ENCODE measurements at places on chromosomes 12 and 14.

- DNase-seq = peak; percentile 57
Measured at GRCh38 chr14:22383515-22384166, 205.4 kb downstream of the DAD1 start.

- no peak for DNase-seq
Measured at GRCh38 chr14:51094282-51094821, 553 bp downstream of the TRIM9 start.

- DNase-seq = no peak
Measured at GRCh38 chr12:108482717-108483212, 32.3 kb upstream of the FICD start.

GRCh38 chr14:73235531-73236155 is 1.7 kb upstream of the PAPLN start:
- DNase-seq = no peak

GRCh38 chr12:6193853-6194815 is 6.1 kb upstream of the CD9 start:
- DNase-seq = no peak

DNA sequence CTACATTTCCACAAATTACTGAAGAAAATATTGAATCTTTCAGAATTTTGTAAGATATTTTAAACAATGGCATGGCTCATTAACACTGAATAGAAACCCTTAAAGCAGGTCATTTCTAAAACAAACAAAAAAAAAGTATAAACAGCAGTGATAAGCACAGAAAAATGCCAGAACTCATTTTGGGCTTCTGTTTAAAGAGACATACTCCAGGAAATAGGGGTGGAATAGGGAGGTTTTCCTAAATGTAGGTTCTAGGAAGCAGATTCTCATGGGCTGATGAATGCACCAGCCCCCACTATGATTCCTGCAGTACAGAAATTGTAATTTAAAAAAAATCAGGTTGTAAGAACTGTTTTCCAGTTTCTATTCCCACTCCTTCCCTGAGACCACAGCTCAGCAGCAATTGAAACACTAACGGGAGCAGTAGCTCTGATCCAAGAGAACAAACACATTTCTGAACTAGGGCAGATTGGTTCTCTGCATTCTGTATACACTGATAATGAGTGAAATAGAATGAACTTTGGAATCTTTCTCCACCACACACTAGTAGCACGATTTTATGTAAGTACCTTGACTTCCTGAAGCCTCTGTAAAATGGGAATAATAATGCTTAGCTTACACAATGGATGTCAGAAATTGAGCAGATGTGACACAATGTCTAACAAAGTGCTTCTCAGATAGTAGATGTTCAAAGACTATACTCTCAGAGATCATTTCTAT is 115.6 kb upstream of the TMTC1 start:
- DNase-seq = no peak

GRCh38 chr14:100104523-100105300 is 39.5 kb downstream of the EVL start:
- no peak for DNase-seq

- DNase-seq = no peak
Measured at GRCh38 chr14:30587141-30587540, 28.2 kb downstream of the G2E3 start.

DNA sequence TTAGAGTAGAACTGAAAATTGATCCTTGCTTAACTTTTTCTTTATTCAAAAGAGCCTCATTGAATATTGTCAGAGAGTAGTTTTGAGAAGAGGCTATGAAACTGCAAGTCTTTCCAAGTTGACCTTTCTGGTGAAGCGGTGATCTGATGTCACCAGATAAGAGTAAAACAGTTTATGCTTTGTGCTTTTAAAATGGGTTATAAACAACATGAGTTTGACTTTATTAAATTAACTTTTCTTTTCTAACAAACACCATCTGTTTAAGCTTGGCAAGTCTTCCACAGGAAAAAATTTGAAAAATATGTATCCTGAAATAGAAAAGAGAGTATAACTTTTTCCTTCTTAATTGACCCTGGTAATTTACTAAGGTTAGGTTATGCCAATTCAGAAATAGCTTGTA is 408.7 kb upstream of the NOVA1 start:
- no peak for DNase-seq

DNA sequence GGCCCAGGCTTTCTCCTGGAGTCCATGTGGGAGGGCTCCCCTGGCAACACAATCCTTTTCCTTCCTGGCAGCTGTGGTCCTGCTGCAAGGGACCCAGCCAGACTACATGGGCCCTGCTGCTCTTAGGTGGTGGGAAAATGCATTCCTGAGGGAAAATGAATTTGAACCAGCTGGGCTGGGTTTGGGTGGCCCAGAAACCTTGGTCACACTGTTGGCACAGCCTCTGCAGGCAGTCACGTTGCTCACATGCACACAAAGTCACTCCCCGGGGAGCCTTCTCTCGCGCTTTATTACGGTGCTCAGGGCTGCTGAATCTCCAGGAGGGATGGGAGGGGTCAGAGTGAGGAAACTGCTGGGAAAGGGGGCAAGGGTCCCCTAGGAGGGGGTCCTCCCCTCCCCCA is 17.2 kb downstream of the PLEKHG3 start:
- DNase-seq = no peak

GRCh38 chr14:82113710-82114109 is 580.1 kb upstream of the SEL1L start:
- no peak for DNase-seq

DNA sequence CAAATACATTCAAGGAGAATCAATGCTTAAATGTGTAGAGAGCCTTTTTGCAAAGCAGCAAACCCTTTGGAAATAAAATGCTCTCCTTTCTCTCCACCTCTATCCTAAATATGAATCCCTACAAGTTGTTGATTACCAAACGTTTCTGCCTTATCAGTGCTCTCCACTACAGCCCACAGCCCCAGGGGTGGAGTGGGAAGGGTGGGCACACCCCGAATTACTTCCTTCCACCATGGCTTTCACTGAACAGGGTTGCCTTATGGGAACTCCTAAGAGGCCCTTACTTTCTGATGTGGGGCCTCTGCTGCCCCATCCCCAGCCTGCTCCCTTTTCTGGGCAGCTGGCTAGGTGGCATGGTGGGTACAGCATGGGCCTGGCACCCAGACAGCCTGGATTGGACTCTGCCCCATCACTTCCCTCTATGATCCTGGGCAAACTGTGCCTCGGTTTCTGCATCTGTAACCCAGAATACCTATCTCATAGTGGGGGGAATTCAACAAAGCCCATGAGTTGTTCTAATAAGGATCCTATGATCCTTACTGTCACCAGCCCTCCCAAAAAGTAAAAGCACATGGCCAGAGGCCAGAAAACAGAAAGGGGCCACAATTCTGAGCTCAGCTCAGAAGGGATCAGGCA is 16.1 kb downstream of the AK7 start:
- DNase-seq = no peak

GRCh38 chr14:91009501-91010152 is 50.8 kb downstream of the RPS6KA5 start:
- DNase-seq = peak; percentile 69

- no peak for DNase-seq
Measured at GRCh38 chr14:69632593-69633151, 21.3 kb downstream of the SUSD6 start.

DNA sequence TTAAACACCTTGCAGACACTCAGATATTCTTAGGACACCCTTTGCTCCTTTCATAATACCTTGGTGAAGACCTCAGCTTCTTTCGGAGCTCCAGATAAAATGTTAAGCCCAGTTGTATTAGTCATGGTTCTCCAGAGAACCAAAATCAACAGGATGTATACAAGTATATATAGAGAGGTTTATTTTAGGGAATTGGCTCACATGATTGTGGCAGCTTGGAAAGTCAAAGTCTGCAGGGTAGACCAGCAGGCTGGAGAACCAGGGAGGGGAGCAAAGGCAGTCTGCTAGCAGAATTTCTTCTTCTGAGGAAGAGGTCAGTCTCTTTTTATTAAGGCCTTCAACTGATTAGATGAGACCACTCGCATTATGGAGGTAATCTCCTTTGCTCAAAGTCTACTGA is 6.9 kb upstream of the IGF1 start:
- no peak for DNase-seq

DNA sequence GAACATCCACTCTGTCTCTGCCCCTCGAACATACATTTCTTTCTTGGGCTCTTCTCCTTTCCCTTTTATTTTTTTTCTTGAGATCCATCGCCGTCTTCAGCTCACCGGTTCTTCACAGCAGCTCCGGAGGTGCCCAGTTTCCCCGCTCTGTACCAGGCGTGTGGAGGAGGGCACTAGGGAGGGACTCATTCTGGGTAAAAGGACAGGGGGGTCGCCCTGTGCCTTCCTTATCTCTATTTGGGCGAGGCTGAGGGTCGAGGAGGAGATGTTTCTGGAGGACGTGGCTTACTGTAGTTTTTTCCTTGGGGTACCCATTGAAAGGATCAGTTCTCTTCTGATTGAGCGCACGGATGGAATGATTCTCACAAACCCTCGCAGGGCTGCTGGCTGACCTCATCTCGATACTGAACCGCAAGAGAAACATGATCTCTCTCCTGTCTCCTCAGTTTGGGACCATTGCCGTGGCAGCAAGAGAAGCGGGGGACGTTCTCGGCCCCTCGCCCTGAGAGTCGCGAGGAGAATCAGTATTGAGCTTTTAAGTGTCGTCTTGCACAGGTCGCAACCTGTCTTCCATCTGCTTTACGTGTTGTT is 386 bp downstream of the LIN52 start:
- peak; percentile 13 for DNase-seq

GRCh38 chr14:64614805-64615391 is 65.1 kb downstream of the PPP1R36 start:
- DNase-seq = no peak

DNA sequence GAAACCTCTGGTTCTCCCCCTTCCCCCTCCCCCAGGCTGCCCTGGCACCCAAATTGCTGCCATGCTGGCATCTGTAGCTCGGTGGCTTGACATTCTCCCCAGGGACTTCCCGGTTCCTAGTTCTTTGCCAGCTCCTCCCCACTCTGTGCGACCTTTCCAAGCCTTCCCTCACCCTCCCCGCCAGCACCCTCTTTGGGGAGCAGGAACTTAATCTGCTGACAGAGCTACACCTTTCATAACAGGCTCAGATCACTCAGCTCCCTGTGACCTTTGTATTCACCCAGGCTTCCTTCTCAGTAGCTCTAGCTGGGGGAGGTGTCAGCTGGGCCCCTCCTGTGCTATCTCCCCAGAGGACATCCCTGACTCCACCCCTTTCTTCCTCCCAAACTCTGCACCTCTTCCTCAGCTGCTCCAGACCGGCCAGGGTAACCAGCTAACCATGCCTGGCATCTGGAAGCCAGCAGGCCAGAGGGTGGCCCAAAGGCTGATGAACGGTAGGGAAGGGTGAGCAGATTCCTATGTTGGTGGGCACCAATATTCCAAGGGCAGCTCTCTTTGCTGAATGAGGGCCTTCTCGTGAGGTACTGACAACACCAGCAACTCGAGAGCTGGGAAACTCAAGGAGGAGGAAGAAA is 1.8 kb upstream of the COX14 start:
- DNase-seq = peak; percentile 69

DNA sequence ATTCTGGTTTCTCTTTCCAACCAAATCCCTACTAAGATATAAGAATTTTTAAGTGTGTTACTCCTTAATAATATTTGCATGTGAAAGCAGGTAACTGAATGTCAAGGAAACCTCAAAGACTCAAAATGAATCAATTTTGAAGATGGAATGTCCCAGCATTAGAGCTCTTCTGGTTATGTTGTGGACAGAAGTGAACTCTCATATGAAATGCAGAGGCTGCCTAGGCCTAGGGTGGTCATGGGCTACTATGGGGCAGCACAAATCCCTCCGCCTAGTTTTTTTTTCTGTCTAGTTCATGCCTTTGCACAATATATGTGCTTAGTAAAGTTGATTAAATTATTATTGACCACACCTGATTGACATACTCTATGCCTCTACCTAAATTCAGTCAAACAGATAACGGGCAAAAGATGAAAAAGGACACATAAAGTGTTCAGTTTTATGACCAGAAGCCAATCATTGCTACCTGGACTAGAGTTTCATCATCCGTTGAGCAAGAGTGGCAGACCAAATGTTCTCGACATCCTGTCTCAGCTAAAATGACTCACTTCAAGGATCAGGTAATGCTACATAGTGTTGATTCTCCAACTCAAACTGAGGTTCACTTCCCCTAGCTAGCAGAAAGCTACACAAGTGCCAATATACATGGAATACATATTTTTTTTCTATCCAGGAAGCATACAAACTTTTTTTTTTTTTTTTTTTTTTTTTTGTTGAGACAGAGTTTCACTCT is 1211.4 kb downstream of the VRK1 start:
- DNase-seq = no peak

- DNase-seq = no peak
Measured at GRCh38 chr12:89243771-89244170, 108.5 kb downstream of the DUSP6 start.

- no peak for DNase-seq
Measured at GRCh38 chr12:53659011-53659551, 16.8 kb downstream of the ATP5MC2 start.

- DNase-seq = no peak
Measured at GRCh38 chr12:69935651-69936100, 110.6 kb downstream of the MYRFL start.

DNA sequence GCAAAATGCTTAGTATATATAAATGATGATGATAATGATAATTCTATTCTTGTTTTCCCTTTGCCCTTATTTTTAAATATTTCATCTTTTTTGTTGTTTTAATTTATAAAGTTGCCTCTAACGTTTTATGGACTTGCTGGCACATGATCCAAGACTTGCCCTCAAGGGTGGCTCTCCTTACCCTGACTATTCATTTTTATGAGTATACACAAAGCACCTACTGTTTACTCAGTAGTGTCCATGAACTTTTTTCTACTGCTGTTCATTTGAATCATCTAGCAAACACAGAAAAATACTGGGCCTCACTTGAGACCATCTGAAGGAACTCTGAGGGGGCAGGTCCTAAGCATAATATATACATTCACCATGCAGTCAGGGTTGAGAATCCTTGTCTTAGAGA is 276.2 kb downstream of the AACS start:
- no peak for DNase-seq

Data from GM20000 (cell line).